H1 (cell line): ENCODE measurements at places on chromosomes 7 and 10. TPM values are rescaled to one million over a fixed set of nuclear protein-coding genes. Genes with fewer than 3 reads are reported as not detected.
A peak's percentile ranks its signal among the peaks of the same experiment; 100 is the strongest.

DNA sequence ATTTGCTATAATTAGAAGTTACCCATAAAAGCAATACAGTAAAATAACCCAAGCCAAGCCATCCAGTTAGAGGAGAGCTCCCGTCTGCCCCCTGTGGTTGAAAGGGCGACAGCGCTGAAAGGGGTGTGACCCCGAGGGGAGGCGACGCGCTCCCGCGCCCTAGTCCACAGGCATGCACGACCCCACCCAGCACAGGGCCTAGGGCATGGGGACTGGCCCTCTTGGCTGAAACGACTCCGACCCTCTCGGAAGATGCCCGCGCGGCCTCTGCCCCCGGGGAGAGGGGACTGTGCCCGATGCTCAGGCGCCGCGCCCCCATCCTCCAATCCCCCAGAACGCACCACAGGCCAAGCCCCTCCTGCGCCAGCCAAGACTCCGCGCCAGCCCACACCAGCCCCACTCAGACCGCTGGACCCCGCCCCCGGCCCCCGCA is 64.0 kb downstream of the CSGALNACT2 start:
- peak; percentile 82 for DNase-seq

The STAG3 gene
- 3.3 and 3.8 TPM in 2 replicates for total RNA-seq

DNA sequence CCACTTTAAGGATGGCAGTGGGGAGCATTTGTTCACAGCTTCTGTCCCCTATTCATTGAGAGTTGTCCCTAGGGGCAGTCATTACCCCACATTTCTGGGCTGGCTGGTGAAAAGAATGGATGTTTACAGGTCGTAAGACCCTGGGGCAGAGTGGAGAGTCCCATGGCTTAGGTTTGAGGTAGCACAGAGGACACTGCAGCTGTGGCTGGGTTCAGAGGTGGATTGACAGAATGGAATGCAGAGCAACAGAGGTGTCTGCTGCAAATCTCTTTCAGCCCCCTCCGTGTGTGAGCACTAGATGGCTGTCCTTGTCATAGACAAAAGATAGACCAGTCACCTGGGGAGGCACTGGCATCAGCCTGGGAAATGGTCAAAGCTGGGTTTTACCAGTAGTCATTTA is 141.9 kb downstream of the CACNB2 start:
- no peak for DNase-seq

- DNase-seq, result no peak
Observed at GRCh38 chr10:111209692-111210091, 132.9 kb downstream of the ADRA2A start.

The GALNT17 gene
- 44.7 and 47.0 TPM in 2 replicates for total RNA-seq

GRCh38 chr7:135661311-135662122 is 797 bp upstream of the STMP1 start:
- no peak for DNase-seq

The CPA5 gene
- not detected in 2 replicates for total RNA-seq

The SUFU gene
- 9.4 and 10.8 TPM in 2 replicates for total RNA-seq

DNA sequence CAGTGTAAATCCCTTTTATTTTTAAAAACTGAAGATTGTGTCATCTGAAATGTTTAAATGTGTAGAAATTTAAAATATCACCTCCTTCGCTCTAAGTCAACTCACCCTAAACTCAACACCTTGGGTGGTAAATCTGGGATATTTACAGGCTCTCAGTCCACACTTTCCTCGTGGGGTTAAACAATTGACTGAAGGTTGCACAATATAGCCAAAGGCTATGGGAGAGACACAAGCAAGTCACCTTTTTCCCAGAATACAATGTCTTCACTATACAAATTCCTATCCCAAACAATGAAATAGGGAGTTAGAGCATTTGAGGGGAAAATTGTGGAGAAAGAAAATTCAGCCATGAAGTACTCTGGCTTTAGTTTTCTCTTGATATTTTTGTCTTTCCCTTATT is 32.7 kb upstream of the MAT1A start:
- DNase-seq, result no peak

DNA sequence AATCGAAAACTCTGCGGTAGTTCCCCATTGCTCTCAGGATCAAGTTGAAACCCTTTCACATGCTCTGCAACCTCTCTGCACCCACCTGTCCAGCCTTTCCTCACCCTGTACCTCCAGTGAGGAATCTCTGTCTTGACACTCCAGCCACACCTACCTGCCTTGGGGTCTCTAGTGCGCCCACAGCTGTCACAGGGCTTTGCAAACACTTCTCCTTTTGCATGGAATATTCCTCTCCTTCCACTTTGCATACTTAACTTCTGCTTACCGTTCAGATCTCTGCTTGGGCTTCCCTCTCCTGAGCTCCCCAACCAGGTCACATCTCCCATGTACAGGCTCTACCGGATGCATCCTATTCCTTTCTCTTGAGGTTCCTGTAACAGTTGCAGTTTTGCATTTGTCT is 6.6 kb upstream of the ZYX start:
- no peak for DNase-seq
